ENCODE measurements at places on chromosomes 3 and 15. TPM values are rescaled to one million over a fixed set of nuclear protein-coding genes. Genes with fewer than 3 reads are reported as not detected.

The CCDC71 gene
- total RNA-seq = 23.4 TPM

- DNase-seq = no peak
Measured at GRCh38 chr3:27637346-27637995, 84.7 kb downstream of the EOMES start.

- DNase-seq = no peak
Measured at GRCh38 chr3:195168009-195168762, 102.8 kb downstream of the XXYLT1 start.

DNA sequence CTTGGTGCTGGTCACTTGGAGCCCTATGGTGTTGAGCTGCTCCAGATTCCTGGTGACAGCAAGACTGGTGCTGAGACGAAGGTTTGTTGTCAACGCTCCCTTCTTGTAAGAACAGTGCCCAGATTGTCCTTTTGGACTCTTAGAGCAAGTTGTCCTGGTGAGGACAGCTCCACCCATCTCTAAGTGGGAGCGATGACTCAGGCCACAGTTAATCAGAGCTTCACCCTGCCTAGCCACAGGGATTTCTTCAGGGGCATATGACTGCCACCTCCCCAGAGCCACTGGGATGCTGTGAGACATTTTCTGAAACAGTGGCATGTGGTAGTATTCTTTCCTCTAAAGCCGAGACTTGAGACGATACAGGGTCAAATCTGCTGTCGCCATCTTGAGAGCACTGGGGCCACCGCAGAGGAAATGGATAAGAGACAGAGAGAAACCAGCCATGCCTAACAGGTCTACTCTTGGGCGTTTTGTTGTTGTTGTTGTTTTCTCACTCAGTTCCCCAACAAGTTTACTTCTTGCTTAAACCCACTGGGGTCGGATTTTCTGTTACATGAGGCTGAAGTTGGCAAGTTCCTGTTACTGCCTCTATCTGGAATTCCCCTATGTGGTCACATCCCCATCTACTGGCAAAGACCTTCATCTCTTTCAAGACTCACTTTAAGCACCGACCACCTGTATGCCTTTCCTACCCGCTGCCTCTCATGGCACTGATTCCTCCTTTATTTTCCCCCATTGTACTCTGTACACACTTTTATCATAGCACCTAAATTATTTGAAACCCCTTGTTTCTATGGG is 16.0 kb upstream of the PCOLCE2 start:
- DNase-seq = peak; percentile 10

DNA sequence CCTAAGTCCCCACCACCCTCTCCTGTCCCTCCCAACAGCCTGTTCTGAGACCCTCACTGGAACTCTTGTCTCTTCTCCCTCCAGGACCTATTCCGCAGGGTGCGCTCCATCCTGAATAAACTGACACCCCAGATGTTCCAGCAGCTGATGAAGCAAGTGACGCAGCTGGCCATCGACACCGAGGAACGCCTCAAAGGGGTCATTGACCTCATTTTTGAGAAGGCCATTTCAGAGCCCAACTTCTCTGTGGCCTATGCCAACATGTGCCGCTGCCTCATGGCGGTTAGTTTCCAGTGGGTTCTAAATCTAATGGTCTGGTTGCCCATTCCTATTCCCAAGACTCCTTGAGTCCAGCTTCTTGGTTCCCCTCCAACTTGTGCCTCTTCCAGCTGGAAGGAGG is 9.3 kb downstream of the EIF4G1 start:
- no peak for DNase-seq
